GM20000 (cell line): ENCODE measurements at places on chromosomes 6 and 20.

GRCh38 chr20:50381771-50382593 lies 128.2 kb upstream of the PTPN1 start:
- peak; percentile 45 for DNase-seq

- no peak for DNase-seq
Observed at GRCh38 chr6:55794136-55794812, 81.1 kb downstream of the BMP5 start.

DNA sequence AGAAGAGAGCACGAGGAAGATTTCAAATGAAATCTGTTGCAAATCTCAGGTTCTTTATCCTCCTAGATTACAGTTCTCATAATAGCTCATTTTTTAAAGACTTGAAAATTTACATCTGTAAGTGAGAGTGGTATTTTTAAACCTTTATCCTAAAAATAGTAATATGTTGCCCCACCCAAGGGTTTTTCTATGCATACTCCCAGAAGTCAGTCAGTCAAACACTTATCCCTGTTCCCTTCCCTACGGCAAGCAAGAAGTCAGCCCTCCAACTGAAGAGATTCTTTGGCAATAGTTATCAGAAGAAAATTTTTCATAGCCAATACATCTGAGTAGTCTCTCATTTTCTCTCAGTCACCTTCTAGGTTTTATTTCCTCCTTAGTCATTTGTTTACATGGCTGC lies 24.1 kb downstream of the ELOVL4 start:
- DNase-seq = no peak

- DNase-seq = no peak
Observed at GRCh38 chr6:6635291-6635690, 46.8 kb downstream of the LY86 start.

GRCh38 chr6:21808551-21809242 lies 215.1 kb downstream of the SOX4 start:
- no peak for DNase-seq

DNA sequence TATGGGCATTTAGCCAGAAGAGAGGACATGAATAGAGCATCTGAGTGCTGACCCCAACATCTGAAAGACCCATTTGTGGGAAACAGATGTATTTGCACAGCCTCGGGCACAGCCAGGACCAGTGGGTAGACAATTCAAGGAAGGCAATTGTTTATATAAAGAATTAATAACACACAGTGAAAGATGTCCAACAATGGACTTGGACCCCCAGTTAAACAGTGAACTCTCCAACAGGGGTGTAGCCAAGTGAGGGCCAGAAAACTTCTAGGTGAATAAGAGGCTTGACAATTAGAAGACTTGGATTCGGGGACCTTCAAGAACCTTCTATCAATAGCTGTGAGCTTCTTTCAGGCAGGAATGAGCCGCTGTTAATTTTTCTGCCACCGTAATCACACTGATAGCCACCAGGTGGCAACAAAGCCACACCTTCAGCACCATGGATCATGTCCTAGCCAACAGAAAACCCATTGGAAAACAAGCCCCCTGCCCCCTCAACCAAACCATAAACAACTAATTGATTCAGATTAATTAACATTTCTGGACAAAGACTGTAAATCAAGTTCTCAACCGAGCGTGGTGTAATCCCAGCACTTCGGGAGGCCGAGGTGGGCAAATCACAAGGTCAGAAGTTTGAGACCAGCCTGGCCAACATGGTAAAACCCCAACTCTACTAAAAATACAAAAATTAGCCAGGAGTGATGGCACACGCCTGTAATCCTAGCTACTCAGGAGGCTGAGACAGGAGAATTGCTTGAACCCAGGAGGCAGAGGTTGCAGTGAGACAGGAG lies 8.8 kb upstream of the SRSF6 start:
- DNase-seq = peak; percentile 69

GRCh38 chr20:20495729-20496503 lies 128.0 kb downstream of the INSM1 start:
- DNase-seq = no peak
